ENCODE measurements at places on chromosomes 2 and 18.

GRCh38 chr18:58118536-58118935 lies 74.5 kb downstream of the NEDD4L start:
- no peak for DNase-seq

- DNase-seq: no peak
These were observed 219.8 kb downstream of the DYSF start for GRCh38 chr2:71672826-71673795.

- DNase-seq: no peak
These were observed 34.2 kb upstream of the SPATS2L start for GRCh38 chr2:200272320-200272719.

DNA sequence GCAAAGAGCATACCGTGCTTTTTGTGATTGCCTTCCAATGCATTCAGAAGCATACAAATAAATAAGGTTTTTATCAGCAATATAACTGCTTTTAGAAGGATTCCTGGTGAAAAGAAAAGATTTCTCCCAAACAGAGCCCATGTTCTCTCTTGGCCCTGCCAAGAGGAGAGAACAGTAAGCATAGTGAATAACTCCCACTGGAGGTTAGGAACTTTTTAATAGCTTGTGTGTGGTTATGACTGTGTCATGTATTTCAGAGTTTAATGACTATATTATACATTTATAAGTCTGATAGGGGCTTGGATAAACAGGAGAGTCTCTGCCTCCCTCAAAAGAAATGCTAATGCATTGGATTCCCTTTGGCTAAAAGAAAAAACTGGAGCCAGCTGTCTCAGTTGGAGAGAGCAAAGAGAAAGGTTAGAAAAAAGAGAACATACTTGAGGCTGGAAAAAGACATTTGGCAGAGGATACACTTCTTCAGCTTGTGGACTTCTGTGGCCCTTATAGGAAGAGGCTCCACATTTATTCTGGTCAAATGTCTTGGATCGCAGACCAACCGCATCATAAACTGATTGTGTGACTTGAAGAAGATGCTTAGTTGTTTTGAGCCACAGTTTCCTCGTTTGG lies 63.0 kb upstream of the SPRED2 start:
- DNase-seq: no peak

DNA sequence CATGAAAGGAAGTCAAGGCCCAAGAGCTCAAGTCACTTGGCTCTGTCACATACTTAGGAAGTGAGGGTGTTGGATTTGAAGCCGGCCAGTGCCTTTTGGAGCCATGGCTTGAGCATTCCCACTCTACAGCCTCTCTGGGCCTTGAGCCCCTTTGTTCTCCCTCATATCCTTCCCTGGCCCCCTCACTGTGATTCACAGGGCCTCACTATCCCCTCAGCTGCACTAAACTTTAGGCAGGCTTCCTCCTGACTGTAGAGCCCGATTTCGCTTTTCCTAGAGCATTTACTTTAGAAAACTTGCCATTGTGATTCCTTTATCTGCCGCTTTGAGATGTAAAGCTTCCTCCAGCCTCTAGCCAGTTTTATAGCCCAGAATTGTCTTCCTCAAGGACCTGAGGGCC lies 107.6 kb downstream of the FBXO15 start:
- no peak for DNase-seq

- DNase-seq: no peak
These were observed 79.8 kb downstream of the CIB4 start for GRCh38 chr2:26561376-26561775.
